ENCODE measurements at places on chromosomes 5 and 9.

DNA sequence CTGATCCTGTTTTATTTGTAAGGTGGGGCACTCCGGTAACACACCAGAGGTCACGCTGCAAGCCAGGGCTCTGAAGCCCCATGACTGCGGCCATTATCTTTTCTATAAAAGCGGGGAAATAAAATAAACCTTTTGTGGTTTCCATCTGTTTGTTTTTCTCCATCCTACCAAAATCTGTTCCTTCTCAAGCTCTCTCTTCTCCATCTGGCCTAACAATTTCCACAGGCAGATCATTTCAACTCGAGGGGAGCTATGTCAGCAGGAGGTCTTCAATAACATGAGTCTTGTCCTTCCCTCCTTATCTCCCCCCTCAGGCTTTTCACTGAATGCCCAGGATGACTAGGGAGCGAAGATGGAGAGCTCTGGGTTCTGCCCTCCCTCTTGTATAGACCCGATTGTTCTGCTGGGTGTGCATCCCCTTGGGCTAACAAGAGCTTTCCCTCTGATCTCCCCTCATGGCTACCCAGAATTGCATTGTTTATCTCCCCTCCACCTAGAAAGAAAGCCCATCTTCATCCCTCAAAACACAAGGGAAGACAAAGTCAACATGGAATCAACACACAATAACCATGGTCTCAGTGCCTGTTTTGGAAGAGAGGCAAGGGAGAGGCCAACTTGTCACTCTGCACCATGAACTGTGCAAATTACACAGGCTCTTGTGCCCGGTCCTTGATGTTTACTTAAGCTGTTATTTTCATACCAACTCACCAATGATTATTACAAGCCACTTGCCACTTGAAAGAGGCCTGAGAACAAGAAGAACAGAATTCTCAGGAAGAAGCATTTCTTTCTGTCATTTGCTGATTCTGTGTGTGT, 187.8 kb downstream of the FANCC start:
- DNase-seq, result no peak

- no peak for DNase-seq
Observed at GRCh38 chr9:87594194-87594593, 96.5 kb downstream of the DAPK1 start.

DNA sequence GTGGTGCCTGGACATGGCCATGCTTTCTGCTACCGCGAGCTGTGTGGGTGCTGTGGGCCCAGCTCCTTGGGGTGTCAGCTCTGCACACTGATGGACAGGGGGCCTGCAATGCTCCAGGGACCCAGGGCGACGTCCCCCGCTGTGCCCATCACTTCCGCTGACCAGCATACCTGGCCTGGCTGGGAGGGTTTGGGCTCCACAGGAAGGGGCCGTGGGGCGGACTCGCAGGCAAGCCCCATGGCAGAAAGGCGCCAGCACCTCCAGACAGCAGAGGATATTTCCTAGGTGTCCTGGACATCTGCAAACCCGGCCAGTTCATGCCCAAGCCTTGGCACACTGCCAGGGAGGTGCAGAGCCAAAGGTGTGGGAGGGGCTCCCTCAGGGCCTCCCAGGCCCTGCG, 295.8 kb upstream of the IRX4 start:
- DNase-seq, result no peak

DNA sequence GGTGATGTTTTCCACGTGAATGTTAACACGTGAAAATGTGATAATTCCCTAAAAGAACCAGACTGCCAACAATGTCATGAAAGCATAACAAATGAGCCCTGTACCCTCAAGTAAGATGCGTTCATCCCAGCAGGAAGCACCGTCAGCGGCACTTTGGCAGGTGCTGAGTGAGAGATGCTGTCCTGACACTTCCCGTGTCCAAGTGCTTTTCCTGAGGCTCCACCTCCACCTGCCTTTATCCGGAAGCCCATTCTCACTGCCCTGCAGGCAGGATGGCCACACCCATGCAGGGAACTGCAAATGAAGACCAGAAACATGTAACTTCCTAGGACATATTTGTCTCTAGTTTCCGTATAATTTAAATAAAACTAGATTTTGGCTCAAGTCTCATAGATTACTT, 238.0 kb upstream of the IRX2 start:
- no peak for DNase-seq

DNA sequence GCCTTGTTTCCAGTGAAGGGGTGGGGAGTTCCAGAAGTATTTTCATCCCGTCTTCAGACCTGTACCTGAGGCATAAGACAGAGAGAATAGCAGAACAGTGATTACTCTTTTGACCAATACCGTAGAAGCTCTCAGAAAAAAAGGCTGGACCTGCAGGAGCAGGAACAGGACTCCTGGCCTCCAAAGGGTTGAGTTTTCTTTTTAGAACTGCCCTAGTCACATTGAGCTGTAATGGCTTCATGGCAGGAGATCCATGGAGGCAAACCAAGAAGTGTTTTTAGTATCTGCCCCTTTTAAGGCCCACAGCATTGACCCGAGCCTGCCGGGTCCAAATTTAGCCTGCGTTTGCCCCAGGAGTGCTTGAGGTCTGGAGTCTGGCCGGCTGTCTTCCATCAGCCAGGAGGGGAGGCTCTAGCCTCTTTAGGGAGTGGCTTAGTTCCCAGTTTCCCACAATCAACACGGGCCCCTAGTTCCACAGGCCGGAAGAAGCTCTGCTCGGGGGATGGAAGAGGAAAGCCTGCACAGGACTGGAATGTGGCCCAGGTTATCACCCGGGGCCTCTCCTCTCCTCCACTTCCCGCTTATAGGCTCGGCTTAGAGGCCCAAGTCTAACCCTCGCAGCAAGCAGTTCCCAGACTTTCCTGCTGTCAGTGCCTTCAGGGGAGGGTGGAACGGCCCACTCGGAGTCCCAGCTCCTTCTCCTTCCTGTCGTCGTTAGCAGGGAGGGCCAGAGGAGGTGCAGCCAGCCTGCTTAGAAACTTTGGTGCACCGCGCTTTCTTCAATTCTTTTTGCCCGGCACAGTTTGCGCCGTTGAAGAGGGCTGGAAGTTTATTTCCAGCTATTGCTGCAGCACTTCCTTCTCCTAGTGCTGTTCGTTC, 80.7 kb downstream of the C9orf152 start:
- no peak for DNase-seq

DNA sequence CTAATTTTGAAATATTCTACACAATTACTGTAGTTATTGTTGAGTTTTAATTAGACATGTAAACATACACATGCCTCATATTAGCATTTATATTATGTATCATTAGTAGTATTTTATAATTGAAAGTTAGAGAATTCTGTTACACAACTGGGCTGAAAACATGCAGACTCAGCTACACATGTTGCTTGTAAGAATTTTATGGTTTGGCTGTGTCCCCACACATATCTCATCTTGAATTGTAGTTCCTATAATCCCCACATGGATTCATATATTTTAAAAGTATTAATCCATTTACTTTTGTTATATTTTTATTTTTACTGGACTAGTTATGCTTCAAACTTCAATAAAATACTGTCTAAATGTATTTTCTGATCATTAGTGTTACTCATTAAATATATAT, 2075.3 kb upstream of the C9orf72 start:
- DNase-seq, result no peak

- no peak for DNase-seq
Observed at GRCh38 chr9:125963932-125964331, 216.8 kb downstream of the PBX3 start.

GRCh38 chr5:93192683-93193082, 388.3 kb downstream of the NR2F1-AS1 start:
- DNase-seq, result no peak

- no peak for DNase-seq
Observed at GRCh38 chr9:131121346-131121745, 4.0 kb upstream of the NUP214 start.

- no peak for DNase-seq
Observed at GRCh38 chr9:96661711-96662110, 6.6 kb upstream of the PRXL2C start.

- no peak for DNase-seq
Observed at GRCh38 chr9:135559606-135560005, 1.9 kb upstream of the PAEP start.

GRCh38 chr9:23821375-23822181, 4.5 kb downstream of the ELAVL2 start:
- no peak for DNase-seq

DNA sequence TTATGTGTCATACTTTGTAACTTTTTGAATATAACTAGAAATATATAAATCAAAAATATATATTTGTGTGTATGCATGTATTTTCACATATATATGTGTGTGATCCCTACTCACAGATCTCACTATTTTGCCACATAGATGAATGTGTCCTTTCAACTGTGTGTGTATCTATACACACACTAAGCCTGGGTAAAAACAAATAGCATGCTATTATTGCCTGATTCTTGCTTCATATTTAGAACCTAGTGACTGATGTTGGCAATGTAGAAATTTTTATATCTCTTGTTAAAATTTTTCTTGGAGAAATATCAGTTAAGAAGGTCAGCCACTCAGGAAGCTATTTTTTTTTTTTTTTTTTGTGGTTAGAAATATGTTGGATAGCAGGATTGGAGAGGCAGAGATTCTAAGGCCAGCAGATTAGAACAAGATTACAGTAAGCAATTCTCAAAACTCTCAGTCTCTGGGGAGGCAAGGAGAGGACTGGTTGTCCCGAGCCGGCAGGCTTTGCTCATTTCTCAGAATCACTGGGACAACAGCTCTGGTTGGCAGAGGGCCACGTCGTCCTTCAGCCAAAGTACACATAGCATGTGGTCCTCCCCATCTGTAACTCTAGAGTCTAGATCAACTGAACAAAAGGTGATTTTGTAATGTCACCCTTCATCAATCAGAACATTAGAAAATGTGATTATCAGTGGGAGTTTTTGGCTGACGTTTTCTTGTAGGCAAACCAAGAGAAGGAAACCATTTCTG, 19.7 kb downstream of the C6 start:
- DNase-seq, result no peak

GRCh38 chr9:81431641-81432040, 257.7 kb downstream of the TLE1 start:
- DNase-seq, result no peak

DNA sequence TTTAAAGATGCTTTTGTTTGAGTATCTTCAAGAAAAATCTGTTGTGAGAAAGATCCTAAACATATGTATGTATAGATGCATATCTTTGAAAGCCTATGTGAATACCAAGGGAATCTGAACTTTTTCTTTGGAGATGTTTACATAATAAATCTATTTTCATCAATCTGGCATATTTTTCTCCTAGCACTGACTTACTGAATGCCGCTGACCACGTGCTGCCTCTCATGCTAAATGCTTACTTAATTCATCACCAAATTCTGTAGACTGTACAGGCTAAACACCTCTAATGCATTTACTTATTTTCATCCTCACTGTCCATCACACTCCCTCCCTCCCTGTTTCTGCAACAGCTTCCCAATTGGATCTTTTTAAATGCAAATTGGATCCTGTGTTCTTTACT, 566.2 kb upstream of the WWC1 start:
- DNase-seq, result no peak

GRCh38 chr9:134551644-134552348, 89.8 kb upstream of the COL5A1 start:
- no peak for DNase-seq

- DNase-seq, result no peak
Observed at GRCh38 chr5:44365345-44365744, 23.9 kb downstream of the FGF10 start.

- DNase-seq, result no peak
Observed at GRCh38 chr5:32283539-32284377, 29.0 kb downstream of the MTMR12 start.

- DNase-seq, result no peak
Observed at GRCh38 chr5:133811168-133811567, 157.3 kb downstream of the C5orf15 start.

- DNase-seq, result no peak
Observed at GRCh38 chr5:179230061-179230461, 115.2 kb downstream of the ADAMTS2 start.

DNA sequence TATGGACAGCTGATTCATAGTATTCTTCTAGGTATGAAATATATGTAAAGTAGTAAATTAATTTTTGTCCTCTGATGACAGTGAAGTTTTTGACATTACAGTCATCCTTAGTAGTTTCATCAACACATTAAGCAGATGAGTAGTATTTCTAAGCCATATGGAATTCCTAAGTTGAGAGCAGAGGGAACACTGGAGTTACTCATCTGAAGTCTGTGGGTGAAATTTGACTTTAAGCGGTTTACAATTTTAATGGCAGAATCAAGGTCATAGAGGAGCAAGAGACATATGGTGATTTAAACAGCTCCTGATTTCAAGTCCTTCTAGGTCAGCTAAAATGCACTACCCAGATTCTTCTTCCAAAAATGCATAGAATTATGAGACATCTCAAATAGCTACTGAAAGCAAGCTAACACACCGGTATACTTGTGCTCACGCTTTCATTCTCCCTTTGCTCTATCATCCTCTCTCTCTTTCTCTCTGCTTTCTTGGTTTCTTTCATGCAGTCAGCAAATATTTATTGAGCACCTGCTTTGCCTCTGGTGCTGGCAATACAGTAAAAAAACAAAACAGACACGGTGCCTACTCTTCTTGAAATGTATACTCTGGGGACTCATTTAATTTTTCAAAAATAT, 235.9 kb downstream of the FER start:
- DNase-seq, result no peak

- no peak for DNase-seq
Observed at GRCh38 chr5:37860206-37860605, 20.4 kb upstream of the GDNF start.

GRCh38 chr9:131448818-131449217, 53.9 kb upstream of the POMT1 start:
- no peak for DNase-seq

GRCh38 chr5:16902846-16903245, 33.2 kb downstream of the MYO10 start:
- DNase-seq, result no peak
